Hypothalamus (tissue), 51 donors: ENCODE measurements at places on chromosomes 12 and 14.

- DNase-seq = no peak
Observed at GRCh38 chr14:68111097-68111852, 291.7 kb downstream of the RAD51B start.

GRCh38 chr12:52331039-52331438 lies 9.8 kb upstream of the KRT83 start:
- DNase-seq = no peak

DNA sequence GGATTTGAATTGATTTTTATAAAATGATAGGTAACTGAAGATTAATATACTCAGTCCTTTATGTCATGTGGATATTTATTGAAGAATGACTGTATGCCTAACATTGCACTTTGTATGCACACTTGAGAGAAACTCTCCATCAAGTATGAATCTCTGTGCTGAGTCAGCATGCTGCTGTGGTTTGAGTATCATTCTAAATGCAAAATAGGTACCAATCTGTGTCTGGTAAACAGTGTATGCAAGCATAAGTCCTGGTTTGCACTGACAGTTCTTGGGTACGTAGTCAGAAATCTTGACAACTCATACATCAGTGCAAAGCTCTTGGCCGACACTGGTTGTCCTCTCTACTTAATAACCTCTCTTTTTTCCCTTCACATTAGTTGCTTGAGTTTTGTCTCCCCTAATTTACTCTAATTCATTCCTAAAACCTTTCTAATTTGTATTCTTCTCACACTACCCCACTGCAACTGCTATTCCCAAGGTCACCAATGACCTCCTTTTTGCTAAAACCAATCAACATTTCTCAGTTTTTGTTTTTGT lies 21.8 kb downstream of the MGAT4C start:
- no peak for DNase-seq

DNA sequence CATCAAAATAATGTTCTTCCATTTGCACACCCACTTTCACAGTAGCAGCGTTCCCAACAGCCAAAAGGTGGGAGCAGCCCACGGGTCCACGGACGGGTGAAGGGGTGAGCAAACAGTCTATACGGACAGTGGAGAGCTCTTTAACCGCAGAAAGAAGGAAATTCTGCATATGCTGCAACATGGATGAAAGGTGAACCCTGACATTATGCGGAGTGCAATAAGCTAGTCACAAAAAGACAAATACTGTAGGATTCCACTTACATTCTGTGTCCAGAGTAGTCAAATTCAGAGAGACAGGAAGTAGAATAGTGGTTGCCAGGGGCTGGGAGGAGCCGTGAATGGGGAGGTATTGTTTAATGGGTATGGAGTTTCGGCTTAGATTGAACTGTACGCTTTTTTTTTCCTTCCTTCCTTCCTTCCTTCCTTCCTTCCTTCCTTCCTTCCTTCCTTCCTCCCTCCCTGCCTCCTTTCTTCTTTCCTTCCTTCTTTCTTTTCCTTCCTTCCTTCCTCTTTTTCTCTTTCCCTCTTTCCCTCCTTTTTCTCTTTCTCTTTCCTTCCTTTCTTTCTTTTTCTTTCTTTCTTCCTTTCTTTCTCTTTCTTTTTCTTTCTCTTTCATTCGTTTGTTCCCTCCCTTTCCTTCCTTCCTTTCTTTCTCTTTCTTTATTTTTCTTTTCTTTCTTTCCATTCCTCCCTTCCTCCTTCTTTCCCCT lies 15.8 kb upstream of the ANKRD9 start:
- no peak for DNase-seq

GRCh38 chr14:35403114-35403602 lies 1.4 kb downstream of the NFKBIA start:
- DNase-seq = no peak

DNA sequence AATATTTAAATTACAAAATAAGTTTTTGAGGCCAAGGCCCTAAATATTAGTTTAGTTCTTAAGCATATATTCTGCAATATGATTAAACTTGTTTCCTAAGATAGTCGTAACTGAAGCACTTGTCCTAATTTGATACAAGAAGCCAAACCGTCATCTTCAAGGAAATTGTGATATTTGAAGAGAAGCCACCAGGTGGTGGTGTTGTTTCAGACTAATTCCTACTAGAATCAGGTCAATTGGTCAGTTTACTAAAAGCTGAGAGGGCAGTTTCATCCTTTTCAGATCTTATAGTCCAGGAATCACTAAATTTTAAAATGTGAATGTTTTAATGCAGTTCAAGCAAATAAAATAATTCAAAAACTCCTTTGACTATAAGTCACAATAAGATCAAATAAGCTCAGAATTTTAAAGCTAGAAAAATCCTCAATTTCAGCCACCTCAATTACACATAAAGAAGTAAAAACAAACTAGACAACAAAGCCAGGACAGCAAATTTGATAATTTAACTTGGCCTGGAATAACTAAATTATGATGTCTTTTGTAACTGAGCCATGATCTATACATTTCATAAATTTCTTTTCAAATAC lies 7.1 kb upstream of the ARL1 start:
- no peak for DNase-seq
